ENCODE measurements at places on chromosomes 1 and 21. TPM values are rescaled to one million over a fixed set of nuclear protein-coding genes. Genes with fewer than 3 reads are reported as not detected.

ZNF593 gene
- 21.6 TPM for polyA plus RNA-seq

CYP4A22 gene
- not detected for polyA plus RNA-seq

SPRR5 gene
- polyA plus RNA-seq: not detected

GNAT2 gene
- polyA plus RNA-seq: not detected

ESRRG gene
- not detected for polyA plus RNA-seq

CD1B gene
- polyA plus RNA-seq: not detected

LYSMD1 gene
- not detected for polyA plus RNA-seq

KAZN gene
- polyA plus RNA-seq: not detected

PTPRC gene
- polyA plus RNA-seq: 915 TPM

SEC16B gene
- polyA plus RNA-seq: not detected

FAM72C gene
- not detected for polyA plus RNA-seq

THEM5 gene
- not detected for polyA plus RNA-seq

AMIGO1 gene
- 19.8 TPM for polyA plus RNA-seq

TAF13 gene
- polyA plus RNA-seq: 1.3 TPM

LAX1 gene
- polyA plus RNA-seq: 36.7 TPM

SPRR1B gene
- polyA plus RNA-seq: not detected

BEST4 gene
- 0.20 TPM for polyA plus RNA-seq

APOBEC4 gene
- not detected for polyA plus RNA-seq

KLF17 gene
- not detected for polyA plus RNA-seq

HLX gene
- not detected for polyA plus RNA-seq

FCRL4 gene
- polyA plus RNA-seq: not detected

NOS1AP gene
- not detected for polyA plus RNA-seq

EVA1B gene
- 8.1 TPM for polyA plus RNA-seq

HSD3B1 gene
- polyA plus RNA-seq: not detected

CLCA4 gene
- polyA plus RNA-seq: not detected

LCE2B gene
- not detected for polyA plus RNA-seq

FCMR gene
- 493 TPM for polyA plus RNA-seq
